ENCODE measurements at places on chromosomes 4 and X.

- DNase-seq, result no peak
These were observed 2.4 kb downstream of the RAP2C start for GRCh38 chrX:132216806-132217202.

DNA sequence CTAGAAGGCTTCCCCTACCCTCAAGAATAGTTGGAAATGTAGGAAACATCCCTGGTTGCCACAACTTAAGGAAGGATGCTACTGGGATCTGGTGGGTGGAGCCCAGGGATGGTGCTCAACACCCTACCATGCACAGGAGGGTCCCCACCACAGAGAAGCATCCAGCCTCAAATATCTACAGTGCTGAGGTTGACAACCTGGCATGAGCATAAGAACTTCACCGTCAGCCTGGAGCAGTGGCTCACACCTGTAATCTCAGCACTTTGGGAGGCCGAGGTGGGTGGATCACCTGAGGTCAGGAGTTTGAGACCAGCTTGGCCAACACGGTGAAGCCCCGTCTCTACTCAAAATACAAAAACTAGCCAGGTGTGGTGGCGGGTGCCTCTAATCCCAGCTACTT, 24.0 kb upstream of the ASMTL start:
- no peak for DNase-seq

- DNase-seq, result no peak
These were observed 353.3 kb upstream of the GNPDA2 start for GRCh38 chr4:45079616-45080015.

DNA sequence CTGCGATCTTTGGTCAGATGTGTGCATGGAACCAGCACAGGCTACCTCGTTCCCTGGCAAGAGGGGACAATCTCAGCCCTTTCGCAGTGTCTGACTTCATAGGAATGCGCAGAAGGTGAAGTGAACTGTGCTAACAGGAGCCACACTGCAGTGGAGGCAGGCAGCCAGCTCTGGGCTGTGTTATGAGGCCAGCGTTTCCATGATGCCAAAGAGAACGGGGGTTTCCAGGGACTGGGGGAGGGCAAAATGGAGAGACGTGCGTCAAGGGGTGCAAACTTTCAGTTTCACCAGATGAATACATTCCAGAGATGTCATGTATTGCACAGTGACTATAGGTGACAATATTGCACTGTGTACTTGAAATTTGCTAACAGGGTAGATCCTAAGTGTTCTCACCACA, 30.4 kb downstream of the CLDN34 start:
- DNase-seq, result no peak

DNA sequence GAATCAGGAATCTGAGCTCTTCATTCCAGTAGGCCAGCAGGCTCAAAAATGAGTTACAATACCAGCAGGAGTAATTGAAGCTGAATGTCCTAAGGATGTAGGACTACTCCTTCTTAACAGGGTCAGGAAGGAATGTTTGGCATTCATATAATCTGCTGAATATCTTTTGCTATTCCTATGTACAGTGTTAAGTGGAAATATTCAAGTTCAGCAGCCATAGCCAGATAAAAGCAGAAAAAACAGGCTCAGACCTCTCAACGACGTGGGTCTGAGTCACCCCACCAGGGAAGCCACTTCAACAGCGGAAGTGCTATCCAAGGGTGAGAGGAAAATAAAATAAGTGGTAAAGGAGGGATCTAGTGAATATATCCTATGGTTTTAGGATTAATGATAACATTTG, 577.0 kb downstream of the SPOCK3 start:
- peak; percentile 77 for DNase-seq

DNA sequence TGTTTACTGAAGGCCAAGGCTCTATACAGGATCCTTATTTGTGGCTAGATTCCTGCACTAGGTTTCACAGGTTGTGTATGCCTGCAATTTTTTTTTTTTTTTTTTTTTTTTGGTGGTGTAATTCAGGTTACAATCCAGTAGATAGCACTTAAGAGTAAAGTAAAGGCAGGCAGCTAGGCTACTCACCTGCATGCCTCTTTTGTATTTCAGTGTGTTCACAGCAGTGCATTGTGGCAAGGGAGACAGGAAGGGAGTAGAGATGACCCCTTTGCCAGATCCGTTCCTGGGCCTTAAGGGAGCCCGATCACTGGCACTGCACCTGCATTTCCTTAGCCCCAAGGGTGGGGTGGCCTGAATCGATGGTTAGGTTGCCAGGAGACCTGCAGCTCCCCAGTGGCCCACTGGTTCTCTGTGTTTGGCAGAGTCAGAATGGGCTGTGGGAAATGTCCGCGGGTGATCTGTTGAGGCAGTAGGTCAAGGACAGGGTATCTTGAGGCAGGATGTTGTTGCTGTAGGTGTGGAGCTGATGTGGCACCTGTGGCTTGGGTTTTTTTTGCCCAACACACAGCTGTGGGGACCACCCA, 374.9 kb upstream of the AADAT start:
- peak; percentile 14 for DNase-seq

- no peak for DNase-seq
These were observed 25.0 kb downstream of the EIF4E start for GRCh38 chr4:98903963-98904362.

DNA sequence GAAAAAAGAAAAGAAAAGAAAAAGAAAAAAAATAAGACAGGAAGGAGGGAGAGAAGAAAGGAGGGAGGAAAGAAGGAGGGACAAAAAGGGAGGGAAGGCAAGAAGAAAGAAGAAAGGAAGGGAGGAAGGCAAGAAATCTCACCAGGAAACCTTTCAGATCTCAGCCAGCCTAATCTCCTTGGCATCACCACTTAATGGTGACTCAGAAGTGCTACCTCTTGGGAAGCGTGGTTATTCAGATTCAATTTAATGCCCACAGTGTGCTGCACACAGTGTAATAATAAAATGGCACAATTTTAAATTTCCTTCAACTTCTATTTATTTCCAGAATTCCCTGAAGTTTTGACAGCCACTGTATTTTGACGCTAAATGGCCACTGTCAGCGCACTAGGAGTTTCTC, 50.3 kb downstream of the DKK2 start:
- no peak for DNase-seq

- DNase-seq, result peak; percentile 73
These were observed 78.7 kb upstream of the DCLK2 start for GRCh38 chr4:149999485-150000074.

GRCh38 chr4:95979961-95980876, 140.3 kb downstream of the PDHA2 start:
- no peak for DNase-seq
